Activated CD4-positive, alpha-beta T cell treated with anti-CD3 and anti-CD28 coated beads for 36 hours (primary cell): ENCODE measurements at places on chromosomes 11 and 22. TPM values are rescaled to one million over a fixed set of nuclear protein-coding genes. Genes with fewer than 3 reads are reported as not detected.

Gene BLID
- not detected for total RNA-seq

GRCh38 chr22:16834971-16835370 lies 9.8 kb upstream of the XKR3 start:
- H3K4me3 ChIP-seq = no peak overlapping the region
- H3K4me1 ChIP-seq = no peaks in the 10 kb centered on the region
- H3K36me3 ChIP-seq = no peaks in the 10 kb centered on the region

Gene CD151
- total RNA-seq = 38.6 TPM

GRCh38 chr11:65501186-65501471 lies 2.3 kb downstream of the MALAT1 start:
- H3K4me3 ChIP-seq = no peak overlapping the region
- peaks cover 36% of the 10 kb centered on the region for H3K4me1 ChIP-seq
- no peaks in the 10 kb centered on the region for H3K27me3 ChIP-seq
- H3K27ac ChIP-seq = no peak overlapping the region

DNA sequence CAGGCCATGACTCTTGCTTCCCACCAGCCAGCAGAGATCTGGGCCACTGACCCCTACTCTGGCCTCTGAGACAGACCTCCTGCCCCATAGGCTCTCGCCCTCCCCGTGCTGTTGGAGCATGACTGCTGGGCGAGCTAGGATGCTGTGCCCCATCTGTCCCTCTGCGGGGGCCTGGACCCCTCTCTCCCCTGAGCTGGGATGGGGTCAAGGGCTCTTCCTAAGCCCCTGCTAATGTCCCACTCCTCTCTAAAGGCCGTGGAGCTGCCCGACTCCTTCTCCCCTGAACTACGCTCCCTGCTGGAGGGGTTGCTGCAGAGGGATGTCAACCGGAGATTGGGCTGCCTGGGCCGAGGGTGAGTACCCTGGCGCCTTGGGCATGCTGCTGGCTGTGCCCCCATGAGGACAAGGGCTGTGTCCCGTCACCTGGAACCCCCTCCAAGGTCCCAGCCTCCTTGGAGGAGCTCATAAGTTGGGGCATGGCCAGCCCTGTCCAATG lies 6.2 kb upstream of the ANKRD13D start:
- H3K4me3 ChIP-seq = no peak overlapping the region
- peaks cover 57% of the 10 kb centered on the region for H3K36me3 ChIP-seq
- peak; percentile 3 for DNase-seq
- H3K27ac ChIP-seq = no peak overlapping the region
- peaks cover 46% of the 10 kb centered on the region for H3K4me1 ChIP-seq

- H3K36me3 ChIP-seq = peaks cover 12% of the 10 kb centered on the region
- peaks cover 7% of the 10 kb centered on the region for H3K4me1 ChIP-seq
- DNase-seq = no peak
- no peak overlapping the region for H3K27ac ChIP-seq
Measured at GRCh38 chr11:105022527-105022926, 441 bp downstream of the CASP5 start.

GRCh38 chr22:19782533-19782932 lies 22.0 kb downstream of the TBX1 start:
- no peak overlapping the region for H3K4me3 ChIP-seq
- DNase-seq = no peak
- peaks cover 4% of the 10 kb centered on the region for H3K27me3 ChIP-seq
- H3K4me1 ChIP-seq = peaks cover 1% of the 10 kb centered on the region

Gene GGTLC3
- total RNA-seq = not detected

Gene MOGAT2
- total RNA-seq = not detected

GRCh38 chr11:67264877-67265632 lies 1.2 kb upstream of the GRK2 start:
- H3K27me3 ChIP-seq = no peaks in the 10 kb centered on the region
- peak; percentile 56 for DNase-seq
- peaks cover 28% of the 10 kb centered on the region for H3K36me3 ChIP-seq
- H3K4me3 ChIP-seq = peak overlapping the region; percentile 72
- peak overlapping the region; percentile 90 for H3K27ac ChIP-seq
- H3K4me1 ChIP-seq = peaks cover 72% of the 10 kb centered on the region

DNA sequence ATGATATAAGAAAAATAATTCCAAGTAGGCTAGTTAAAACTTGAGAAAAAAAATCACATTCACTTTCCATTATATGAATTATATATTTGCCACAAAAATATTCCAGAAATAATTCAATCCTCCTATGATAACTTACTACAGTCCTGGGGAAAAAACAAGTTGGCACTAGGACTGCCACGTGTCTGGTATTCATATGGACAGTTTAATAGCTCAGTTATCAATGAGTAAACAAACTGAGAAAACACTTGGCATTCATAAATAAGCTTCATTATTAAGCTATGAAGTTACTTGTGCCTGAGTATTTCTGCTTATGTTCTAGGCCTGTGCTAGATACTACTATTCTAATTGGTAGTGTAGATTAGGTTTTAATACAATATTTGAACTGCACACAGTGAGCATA lies 22.5 kb upstream of the MAML2 start:
- no peak for DNase-seq
- H3K27me3 ChIP-seq = no peaks in the 10 kb centered on the region
- H3K4me1 ChIP-seq = no peaks in the 10 kb centered on the region
- H3K36me3 ChIP-seq = peaks cover 27% of the 10 kb centered on the region

Gene UPK3A
- not detected for total RNA-seq

Gene MOV10L1
- 0.11 TPM for total RNA-seq

Gene YPEL4
- total RNA-seq = 0.43 TPM

Gene APOL4
- 0.21 TPM for total RNA-seq

Gene OR51E2
- total RNA-seq = not detected

Gene ELMOD1
- not detected for total RNA-seq

Gene ABCC8
- total RNA-seq = not detected

DNA sequence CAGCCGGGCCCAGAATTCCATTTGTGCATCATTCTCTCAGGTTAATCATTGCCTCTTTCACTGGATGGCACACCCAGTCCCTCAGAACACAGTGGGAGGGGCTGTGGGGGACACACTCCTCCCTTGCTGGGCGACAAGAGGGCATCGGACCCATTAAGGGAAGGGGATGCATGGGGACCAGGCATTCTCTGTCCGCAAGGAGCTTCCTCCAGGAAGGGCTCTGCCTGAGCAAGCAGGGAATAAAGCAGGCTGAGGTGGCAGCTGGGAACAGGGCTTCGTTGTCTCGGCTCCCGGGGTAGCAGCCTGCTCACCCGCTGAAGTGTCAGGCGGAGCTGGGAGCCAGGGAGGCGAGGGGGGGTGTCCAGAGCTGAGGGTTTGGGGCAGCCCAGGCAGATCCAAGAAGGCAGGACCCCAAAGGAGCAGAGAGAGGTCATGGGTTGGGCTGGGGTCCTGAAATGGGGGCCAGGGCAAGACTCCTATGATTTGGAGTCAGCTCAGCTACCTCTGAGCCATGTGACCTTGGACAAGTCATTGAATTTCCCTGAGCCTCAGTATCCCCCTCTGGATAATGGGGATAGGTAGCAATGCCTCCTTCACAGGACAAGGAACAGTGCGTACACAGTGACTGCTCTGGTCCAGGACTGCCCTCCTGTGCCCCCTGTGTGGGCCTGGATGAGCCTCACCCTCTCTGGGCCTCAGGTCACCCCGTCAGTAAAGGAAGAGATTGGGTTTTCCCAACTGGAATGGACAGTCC lies 1.4 kb downstream of the GAL3ST1 start:
- DNase-seq = no peak
- no peak overlapping the region for H3K4me3 ChIP-seq
- no peaks in the 10 kb centered on the region for H3K27me3 ChIP-seq
- peaks cover 24% of the 10 kb centered on the region for H3K36me3 ChIP-seq

Gene BANF1
- total RNA-seq = 233 TPM

DNA sequence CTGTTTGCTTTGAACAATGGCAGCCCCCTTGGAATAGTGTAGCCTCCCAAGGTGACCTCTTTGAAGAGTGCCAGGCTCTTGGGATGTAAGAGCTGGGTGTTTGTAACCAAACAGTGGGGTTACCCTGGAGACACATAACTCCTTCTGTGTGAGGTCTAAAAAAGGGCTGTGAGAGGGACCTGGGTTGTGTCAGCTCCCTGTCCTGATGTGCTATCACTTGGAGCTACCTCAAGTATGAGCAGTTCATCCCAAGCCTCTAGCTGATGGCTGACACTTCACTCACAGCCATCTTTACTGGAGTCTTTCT lies 40.2 kb downstream of the TSPAN18 start:
- H3K4me3 ChIP-seq = no peak overlapping the region
- DNase-seq = no peak
- no peak overlapping the region for H3K27ac ChIP-seq
- H3K4me1 ChIP-seq = peaks cover 3% of the 10 kb centered on the region
- H3K36me3 ChIP-seq = peaks cover 4% of the 10 kb centered on the region

Gene SMDT1
- total RNA-seq = 45.4 TPM

DNA sequence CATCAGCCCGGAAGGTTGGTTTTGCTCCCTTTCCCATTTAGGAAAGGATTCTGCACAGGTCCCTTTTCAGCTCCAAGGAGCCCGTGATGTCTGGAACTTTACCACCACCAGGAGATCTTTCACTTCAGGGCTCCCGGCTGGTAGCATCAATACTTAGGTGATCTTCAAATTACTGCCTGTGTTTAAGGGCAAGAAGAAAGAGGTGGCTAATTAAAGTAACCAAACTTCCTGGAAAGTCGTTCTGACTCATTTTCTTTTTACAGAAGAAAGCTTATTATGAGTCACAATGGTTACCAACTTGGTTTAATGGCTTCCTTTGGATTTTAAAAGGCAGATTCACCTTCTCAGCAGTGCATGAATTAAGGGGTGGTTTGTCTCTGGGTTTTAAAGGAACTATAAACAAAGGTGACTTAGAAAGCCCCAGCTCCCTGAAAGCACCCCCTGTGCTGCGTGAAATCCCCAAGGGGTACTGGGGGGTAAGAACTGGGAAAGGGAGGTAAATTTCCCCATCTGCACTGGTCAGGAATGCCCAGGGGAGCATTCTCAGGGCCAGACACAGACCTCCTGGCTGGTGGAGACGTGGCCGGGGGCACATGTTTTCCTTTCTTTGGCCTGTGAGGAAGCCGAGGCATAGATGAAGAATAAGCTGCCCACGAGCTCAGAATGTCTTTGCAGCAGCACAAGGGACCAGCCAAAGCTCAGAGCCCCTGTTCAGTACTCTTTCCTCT lies 8.8 kb downstream of the POU2F3 start:
- H3K4me1 ChIP-seq = peaks cover 29% of the 10 kb centered on the region
- H3K36me3 ChIP-seq = no peaks in the 10 kb centered on the region
- H3K27ac ChIP-seq = peak overlapping the region; percentile 44
- no peak for DNase-seq
- no peak overlapping the region for H3K4me3 ChIP-seq

DNA sequence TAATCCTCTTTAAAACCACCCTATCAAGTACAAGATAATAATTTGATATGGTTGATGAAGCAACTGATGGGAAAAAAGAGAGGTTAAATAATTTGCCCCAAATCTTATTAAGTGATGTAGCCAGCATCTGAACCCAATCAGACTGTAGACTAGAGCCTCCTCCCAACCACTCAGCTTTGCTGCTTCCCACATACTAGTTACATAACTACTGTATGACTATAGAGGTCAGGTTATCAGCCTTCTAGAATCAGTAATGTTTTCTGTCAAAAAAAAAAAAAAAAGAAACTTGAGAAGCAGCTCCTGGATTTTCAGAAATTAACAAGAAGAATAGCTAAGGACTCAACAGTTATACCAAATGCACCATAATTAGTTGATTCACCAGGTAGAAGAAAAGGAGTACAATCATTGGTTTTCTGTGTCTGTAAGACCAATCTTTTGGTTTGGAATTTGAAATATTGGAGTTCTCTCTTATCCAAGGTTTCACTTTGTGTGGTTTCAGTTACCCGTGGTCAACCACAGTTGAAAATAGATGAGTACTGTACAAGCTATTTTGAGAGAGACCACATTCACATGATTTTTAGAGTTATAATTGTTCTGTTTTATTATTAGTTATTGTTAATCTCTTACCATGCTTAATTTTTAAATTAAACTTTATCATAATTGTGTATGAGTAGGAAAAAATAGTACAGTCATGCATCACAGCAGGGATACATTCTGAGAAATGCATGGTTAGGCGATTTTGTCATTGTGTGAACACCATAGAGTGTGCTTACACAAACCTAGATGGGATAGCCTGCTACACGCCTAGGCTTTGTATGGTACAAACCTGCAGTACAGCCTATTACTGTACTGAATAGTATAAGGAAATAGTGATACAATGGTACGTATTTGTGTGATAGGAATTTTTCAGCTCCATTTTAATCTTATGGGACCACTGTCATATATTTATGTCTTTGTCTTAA lies 72.2 kb downstream of the PDHX start:
- H3K4me1 ChIP-seq = peaks cover 5% of the 10 kb centered on the region
- H3K27ac ChIP-seq = no peak overlapping the region
- DNase-seq = no peak
- H3K36me3 ChIP-seq = peaks cover 20% of the 10 kb centered on the region
- no peak overlapping the region for H3K4me3 ChIP-seq

DNA sequence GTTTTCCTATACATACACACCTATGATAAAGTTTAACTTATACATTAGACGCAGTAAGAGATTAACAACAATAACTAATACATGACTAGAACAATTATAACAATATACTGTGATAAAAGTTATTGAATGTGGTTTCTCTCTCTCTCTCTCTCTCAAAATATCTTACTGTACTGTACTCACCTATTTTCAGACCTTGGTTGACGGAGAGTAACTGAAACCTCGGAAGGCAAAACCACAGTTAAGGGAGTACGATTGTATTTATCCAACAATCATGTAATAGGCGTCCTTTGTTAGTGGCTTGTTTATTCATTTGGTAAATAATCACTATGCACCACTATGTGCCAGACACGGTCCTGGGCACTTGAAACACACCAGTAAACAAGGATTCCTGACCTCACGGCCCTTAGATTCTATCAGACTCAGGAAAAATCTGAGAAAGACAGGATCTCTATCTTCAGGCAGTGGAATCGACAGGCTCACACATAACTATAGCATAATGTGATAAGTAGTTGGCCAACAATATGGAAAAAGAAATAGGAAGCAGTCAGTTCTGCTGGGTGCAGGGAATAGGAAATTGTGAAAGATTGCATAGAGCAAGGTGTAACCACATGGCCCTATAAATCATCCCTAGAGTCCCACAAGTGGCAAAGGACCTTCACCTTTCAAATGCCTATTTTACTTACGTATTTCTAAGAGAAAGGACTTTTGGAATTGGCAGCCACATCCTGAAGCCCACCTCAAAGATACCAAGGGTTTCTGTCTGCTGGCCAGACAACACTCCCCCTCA lies 12.0 kb downstream of the ETS1 start:
- no peak overlapping the region for H3K4me3 ChIP-seq
- no peak for DNase-seq
- H3K36me3 ChIP-seq = peaks cover 2% of the 10 kb centered on the region
- H3K27ac ChIP-seq = peak overlapping the region; percentile 9

- H3K4me3 ChIP-seq = no peak overlapping the region
- peaks cover 9% of the 10 kb centered on the region for H3K27me3 ChIP-seq
- H3K4me1 ChIP-seq = no peaks in the 10 kb centered on the region
- no peak overlapping the region for H3K27ac ChIP-seq
- DNase-seq = no peak
Measured at GRCh38 chr11:19628018-19628417, 84.6 kb upstream of the NAV2 start.
